Upper lobe of right lung (tissue), 1 donor: ENCODE measurements at places on chromosomes 7 and 10. TPM values are rescaled to one million over a fixed set of nuclear protein-coding genes. Genes with fewer than 3 reads are reported as not detected.
A peak's percentile ranks its signal among the peaks of the same experiment; 100 is the strongest.

DNA sequence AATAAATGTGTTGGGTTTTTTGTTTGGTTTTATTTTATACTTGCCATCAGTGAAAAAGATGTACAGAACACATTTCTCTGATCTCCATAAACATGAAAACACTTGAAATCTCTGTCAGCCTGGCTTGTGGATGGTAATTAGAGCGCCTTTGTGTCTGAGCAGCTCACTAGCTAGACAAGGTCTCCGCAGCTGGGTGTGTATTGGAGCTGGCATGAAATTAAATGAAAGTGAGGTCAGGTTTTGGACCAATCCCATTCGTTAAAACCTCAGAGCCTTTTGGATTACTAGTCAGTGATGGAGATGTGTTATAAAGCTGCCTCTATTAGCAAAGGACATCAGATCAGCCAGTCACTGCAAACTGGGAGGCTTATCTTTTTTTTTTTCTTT, 2.7 kb downstream of the FRAT1 start:
- DNase-seq: no peak

DNA sequence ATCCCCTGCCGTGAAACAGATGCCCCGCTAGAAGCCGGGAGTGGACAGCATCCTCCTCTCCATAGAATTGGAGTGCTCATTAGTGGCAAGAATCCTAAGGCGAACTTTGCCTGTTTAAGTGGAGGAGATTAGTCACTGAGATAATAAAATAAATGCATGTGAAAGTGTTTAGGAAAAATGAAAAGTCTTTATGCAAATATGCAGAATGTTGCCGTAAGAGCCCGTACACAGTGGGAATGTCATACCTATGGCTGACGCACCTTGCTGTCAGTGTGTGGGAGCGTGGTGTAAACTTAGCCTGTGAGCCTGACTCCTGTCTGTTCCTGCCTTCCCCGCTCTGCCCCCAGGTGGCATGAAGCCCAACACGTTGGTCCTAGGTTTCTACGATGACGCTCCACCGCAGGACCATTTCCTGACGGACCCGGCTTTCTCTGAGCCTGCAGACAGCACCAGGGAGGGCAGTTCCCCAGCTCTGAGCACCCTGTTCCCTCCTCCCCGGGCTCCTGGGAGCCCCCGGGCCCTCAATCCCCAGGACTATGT, 1.7 kb upstream of the TRIP6 start:
- no peak for DNase-seq

GRCh38 chr10:97574374-97575126, 2.0 kb downstream of the ANKRD2 start:
- peak; percentile 80 for DNase-seq

- DNase-seq: no peak
Observed at GRCh38 chr10:128780156-128780761, 654.0 kb upstream of the MKI67 start.

- no peak for DNase-seq
Observed at GRCh38 chr7:69898189-69898588, 299.9 kb downstream of the AUTS2 start.

DNA sequence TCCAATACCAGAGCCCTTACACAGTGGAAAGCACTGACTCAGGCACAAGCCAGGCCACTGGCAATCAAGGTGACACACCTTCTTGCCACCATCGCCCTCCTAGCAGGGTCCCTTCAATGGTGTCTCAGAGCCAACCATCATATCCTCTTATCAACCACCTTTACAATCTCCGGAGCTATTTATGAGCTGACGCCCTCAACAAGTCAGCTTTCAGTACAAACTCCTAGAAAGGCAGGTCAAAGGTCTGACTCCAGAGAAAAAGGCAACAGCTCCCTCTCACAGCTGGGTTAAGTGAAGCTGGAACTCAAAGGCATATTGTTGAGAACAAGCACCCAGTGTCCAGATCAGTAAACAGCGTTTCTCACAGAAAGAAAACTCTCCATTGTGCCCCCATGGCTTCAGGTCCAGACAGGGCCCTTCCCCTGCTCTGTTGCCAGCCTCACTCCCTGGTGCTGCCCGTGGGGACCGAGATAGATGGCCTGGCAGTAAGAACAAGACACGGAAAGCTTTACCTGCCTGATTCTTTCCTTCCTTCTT, 2.4 kb downstream of the ZNF3 start:
- no peak for DNase-seq

DNA sequence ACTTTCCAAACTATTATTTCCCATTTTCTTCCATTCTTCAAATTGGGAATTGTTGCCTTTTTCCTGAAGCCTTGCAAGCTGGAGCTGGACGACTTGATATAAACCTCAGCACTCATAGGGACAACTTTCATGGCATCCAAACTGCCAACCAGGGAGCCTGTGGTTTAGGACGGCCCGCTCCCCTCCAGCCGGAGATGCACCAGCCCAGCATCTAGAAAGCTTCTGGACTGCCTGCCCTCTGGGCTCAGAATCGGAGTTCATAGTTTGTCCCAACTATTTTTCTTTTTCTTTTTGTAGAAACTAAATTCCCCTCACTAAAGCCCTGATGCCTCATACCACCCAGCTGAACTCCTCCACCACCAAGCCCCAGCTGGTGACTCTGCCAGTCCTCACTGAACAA, 200.3 kb downstream of the DNAJB6 start:
- peak; percentile 11 for DNase-seq

DNA sequence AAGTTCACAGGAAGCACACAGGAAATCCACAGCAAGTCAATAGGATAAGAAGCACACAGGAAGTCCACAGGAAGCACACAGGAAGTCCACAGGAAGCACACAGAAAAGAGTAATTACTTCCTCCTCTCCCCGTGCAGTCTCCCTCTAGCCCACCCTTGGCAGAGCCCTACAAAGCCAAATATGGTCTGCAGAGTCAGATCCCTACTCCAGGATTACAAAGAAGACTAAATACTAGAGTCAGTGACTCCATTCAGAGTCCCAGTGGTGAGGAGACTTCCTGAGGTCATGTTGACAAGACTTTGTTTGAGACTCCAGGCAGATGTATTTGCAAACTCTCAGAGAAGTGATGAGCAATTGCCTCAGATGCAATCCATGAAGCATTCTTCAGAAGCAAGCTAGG, 398.6 kb upstream of the AUTS2 start:
- DNase-seq: no peak

- DNase-seq: no peak
Observed at GRCh38 chr10:77768039-77768438, 130.4 kb upstream of the KCNMA1 start.

DNA sequence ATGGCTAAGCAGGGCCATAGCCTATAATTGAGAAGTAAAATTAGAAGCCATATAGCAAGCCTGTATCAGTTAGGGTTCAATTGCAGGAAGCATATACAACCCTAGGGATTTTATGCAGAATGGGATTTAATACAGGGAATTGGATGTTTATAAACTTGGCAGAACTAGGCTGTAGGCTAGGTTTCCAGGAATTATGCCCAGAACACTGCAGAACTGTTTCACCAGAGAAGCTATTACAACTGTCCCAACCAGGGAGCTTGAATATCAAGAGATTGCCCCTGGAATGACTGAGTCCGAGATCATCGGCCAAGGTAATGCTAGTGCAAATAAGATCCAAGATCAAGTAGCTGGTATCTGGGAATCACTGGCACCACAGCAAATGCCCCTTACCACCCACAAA, 64.0 kb downstream of the PRR15 start:
- no peak for DNase-seq

- DNase-seq: peak; percentile 87
Observed at GRCh38 chr7:953547-954327, 743 bp downstream of the ADAP1 start.

- DNase-seq: no peak
Observed at GRCh38 chr10:131239450-131239849, 72.1 kb downstream of the TCERG1L start.

DNA sequence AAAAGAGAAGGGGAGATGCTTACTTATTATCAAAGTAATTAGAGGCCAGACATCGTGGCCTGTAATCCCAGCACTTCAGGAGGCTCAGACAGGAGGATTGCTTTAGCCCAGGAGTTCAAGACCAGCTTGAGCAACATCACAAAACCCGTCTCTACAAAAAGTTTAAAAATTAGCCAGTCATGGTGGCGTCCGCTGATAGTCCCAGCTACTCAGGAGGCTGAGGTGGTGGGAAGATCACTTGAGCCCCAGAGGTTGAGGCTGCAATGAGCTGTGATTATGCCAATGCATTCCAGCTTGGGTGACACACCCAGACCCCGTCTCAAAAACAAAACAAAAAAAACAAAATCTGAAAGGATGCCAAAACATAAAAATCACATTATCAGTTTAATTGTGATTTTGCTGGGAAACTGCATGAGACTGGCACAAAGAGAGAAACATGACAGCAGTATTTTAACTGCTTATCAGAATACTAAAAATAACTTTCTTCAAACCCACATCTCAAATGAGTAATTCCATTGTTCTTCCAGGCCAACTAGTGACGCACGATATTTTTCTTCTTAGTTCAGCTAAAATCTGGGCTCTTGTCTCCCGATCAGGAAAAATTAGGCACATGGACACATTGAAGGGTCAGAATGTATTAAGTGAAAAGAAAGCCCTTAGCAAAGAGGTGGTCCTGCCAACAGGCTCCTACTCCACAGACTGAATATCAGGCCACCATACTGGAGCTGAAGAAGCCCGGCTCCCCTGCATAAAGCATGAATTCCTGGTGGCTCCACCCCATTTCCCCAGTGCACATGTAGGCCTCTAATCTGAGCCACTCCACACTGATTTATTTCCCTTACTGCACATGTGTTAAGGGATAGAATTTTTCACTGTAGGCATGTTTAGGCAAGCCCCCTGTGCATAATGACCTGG, 9.6 kb upstream of the CCM2 start:
- DNase-seq: no peak

DNA sequence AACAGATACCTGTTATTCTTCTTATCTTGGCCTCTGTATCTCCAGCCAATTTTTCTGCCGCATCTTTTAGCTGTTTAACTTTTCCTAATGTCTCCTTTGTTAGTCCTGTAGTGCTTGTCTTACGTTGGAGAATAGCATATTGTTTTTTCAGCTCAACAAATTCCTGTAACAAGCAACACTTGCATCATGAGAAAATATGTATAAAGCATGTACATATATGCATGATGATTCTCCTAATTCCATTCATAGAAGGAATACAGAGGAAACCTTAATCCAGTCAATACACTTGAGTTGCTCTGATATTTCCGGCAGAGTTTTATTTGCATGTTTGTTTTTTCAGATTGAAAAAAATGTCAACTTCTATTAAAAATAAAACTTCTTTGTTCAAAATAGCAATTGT, 26.1 kb upstream of the LAMB1 start:
- DNase-seq: no peak

DNA sequence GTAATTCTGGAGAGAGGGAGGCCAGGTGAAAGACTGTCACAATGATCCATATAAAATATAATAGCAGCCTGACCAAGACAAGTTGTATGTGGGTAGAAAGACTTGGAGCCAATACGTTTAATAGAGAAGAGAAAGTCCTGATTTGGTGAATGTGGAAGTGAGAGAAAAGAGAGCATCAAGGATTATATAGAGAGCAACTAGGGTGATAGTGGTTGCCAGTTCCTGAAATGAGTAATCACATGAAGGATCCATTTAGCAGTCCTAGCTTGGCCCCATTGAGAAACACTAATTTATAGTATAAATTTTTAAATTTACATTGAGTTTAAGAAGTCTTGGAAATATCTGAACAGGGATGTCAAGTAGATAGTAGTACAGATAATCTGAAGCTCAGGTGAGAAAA, 74.0 kb downstream of the AASS start:
- DNase-seq: no peak

NPTX2 gene
- 2.1 TPM for total RNA-seq

NEURL1 gene
- 0.64 TPM for total RNA-seq

ACTL6B gene
- not detected for total RNA-seq

PRF1 gene
- total RNA-seq: 32.3 TPM

TEX47 gene
- not detected for total RNA-seq

GALNT17 gene
- total RNA-seq: 7.1 TPM

ARHGAP22 gene
- 6.8 TPM for total RNA-seq

CEP55 gene
- total RNA-seq: 0.35 TPM

CHST3 gene
- total RNA-seq: 15.6 TPM

OR2A5 gene
- total RNA-seq: not detected
